ENCODE measurements at places on chromosomes 6 and 20.

- DNase-seq: no peak
These were observed 414.2 kb upstream of the SPTLC3 start for GRCh38 chr20:12594410-12595088.

- DNase-seq: no peak
These were observed 51.1 kb downstream of the MYLIP start for GRCh38 chr6:16179970-16180431.

DNA sequence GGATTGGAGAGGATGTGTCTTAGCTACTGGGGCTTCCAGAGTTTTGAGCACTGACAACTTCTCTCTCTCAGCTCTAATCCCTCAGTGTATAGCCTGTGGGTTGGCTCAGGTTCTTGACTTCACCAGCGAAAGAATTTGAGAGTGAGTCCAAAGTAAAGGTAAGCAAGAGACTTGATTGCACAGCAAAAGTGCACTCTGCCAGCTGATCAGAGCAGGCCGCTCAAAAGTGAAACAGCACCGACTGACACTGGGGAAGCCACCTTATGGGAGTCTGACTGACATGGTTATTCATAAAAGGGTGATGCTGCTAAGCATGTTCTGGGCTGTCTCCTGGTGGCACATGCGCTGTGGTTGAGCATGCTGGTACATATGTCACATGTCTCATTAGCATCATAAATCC is 389.5 kb downstream of the CBLN4 start:
- DNase-seq: no peak

DNA sequence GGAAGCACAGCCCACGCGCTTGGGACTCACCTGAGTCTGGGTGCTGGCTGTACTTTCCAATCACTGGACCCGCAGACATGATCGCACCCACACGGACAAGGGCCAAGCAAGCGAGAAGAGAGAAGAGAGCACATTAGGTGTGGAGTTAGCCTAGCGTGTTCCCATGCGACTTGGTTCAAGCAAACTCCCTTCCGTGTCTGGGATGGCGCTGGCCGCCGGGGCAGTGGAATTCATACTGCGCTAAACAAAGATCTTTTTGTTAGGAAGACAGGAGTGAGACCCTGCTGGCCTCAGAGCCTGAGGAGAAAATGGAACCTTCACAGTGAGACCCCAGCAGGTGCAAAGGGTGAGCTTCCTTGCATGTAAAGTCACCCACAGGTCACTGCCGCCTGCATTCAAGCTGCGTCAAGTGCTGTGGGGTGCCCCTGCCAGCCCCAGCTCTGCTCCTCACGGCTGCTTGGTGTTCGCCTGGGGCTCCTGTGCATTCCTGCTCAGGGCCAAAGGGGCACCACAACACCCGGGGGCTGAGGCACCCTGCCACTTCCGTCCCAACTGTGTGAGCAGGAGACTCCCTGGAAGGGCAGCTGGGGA is 26.4 kb downstream of the PSMG4 start:
- no peak for DNase-seq

DNA sequence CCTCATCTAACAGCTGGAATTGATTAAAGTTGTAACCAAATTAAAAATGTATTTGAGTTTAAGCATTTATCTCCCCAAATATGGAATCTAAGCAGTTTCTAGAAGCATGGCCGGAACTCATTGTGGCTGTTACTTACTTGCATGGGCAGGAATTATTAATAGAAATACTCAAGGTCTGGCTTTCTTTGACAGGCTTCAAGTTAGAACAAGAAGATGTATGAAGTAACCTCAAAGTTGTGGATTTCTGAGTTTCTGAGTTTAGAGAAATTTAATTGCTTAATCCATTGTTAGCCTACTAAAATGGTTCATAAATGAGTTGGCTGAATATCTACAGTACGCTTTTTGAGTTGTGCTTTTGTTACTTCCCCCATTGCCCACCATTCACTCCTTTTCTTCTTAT is 7.7 kb downstream of the CARMIL1 start:
- DNase-seq: no peak

GRCh38 chr20:63062188-63063140 is 55.7 kb upstream of the BHLHE23 start:
- no peak for DNase-seq

DNA sequence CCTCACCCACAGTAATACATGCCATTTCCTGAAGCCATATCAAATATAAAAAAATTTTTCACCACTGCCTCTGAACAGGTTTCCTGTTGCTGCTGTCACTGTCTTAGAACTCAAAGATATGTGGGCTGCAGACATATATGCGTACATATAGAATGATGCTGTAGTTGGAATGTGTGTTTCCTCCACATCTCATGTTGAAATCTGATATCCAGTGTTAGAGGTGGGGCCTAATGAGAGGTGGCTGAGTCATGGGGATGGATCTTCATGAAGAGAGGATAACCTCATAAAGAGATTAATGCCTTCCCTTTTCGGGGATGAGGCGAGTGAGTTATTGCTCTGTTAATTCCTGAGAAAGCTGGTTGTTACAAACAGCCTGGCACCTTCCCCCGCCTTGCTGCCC is 7.7 kb upstream of the SCP2D1 start:
- no peak for DNase-seq

DNA sequence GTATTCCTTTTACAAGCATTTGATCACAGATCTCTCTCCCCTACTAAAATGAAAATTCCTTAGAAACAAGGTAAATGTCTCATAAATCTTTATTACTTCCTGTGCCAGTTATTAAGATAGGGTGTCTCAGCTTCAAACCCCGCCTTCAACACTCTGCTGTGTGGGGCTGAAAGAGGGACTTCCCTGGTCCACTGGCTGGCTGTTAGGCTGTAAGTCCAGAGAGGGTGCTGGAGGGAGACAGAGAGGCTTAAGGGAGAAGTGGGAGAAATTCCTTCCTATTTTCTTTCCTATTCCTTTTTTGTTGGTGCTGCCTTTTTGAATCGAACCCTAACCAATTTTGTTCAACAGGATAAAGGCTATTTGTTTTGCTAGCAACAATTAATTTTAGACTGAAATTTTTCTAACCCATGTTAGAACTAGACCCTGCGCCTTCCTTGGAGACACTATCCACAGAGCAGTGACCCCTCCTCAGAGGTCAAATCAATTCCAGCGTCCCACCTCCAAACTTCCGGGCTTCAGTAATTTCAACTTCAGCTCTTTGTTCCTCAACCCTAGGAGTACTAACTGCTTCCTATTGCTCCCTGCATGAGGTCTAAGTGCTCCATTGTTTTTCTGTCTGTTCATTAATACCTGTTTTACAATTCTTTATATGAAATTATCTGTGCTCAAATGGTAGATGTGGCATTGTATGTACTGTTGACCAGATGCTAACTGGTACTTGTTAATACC is 207.5 kb upstream of the OPRM1 start:
- DNase-seq: no peak

DNA sequence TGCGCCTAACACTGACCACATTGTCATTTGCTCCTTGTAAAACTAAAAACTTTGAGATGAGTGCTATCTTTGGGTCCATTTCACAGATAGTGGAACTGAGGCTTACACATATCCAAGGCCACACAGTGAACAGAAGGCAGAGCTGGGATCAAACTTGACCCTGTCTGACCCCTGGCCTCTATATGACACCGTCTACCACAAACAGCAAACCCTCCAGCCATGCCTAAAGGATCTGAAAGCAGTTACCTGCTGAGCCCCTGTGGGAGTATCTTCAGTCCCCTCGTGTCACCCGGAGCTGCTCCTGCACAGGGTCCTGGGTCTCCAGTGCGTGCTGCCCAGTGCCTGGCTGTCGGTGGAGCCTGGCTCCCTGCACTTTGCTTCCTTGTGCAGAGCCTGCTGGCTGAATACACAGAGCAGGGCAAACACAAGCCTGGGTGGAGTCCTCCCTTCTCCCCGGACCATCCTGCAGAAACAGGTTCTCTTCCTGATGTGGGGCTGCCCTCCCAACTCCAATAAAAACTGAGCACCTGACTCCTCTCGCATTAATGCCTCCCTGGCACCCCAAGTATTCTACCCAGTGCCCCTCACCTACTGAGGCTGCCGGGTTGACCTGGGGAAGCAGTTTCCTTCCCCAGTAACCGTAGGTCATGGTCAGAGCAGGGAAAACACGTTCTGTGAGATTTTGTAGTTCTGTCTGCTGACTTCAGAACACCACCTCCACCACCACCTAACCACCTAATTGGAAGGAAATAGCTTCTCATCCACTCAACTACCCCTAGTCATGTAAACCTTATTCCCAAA is at the start of gene BCAS1:
TSS of gene BCAS1 (minus strand) at position 408 of the 801 bp plus-strand sequence. CDS start 11,876 bp downstream, outside the sequence.
- no peak for DNase-seq

DNA sequence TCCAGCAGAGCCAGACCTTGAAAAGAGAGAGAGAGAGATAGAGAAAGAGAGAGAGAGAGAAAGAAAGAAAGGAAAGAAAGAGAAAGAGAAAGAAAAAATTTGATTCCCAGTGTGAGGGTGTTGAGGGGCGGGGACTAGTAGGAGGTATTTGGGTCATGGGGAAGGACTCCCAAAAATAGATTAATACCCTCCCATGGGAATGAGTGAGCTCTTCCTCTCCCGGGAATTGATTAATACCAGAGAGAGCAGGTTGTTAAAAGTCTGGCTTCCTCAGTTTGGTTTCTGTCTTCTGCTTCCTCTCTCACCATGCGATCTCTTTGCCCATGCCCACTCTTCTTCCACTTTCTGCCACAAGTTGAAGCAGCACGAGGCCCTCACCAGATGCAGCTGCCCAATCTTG is 28.8 kb upstream of the CFAP206 start:
- no peak for DNase-seq

GRCh38 chr6:167091026-167091804 is 31.7 kb upstream of the CCR6 start:
- DNase-seq: no peak

- DNase-seq: no peak
These were observed 105.8 kb downstream of the SLX4IP start for GRCh38 chr20:10540636-10541493.

- no peak for DNase-seq
These were observed 27.0 kb downstream of the HECA start for GRCh38 chr6:139161817-139162284.

GRCh38 chr6:14925699-14926026 is 320.2 kb upstream of the JARID2 start:
- DNase-seq: no peak

DNA sequence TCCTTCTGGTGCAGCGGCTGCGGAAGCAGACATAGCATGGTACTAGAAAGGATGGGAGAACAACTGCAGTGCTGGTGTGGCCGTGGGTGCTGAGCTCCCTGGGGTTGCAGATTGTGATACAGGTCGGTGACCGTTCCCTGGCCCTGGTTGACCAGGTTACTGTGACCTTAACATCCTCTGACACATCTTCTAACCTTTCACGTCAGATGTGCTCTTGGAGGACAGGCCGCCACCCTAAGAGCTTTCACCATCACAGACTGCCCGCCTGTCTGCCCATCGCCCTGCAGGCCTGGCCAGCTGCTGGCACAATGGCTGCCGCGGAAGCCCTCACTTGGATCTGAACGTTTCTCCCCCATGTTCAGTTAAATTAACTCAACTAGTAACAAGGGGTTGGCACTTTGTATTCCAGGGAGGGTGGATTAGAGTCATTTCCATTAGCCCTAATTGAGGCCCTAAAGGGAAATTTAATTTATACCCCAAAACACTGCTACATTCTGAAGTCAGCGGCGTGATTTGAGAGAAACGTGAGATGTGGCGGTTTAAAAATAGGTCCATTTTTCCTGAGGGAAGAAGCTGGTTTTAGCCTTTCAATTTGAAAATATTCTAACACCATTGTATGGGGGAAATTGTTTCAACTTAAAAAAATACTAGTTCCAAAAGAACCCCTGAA is 443.9 kb upstream of the CDH4 start:
- DNase-seq: no peak

DNA sequence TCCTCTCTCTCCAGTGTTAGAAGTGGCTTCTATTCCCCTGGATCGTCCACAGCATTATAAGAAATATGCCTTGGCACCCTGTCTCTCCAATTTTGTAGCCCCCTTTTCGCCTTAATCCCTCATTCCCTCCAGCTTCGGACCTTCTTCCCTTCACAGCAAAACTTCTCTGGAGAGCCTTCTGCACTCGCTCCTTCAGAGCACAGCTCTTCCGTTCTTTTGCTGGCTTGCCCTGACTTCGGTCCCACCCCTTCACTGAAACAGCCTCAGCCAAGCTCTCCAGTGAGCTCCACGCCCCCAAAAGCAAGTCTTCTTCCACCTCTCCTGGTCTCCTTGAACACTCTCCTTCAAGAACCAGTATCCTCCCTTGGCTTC is 134.7 kb upstream of the RNF24 start:
- DNase-seq: no peak

GRCh38 chr6:64083261-64083660 is 447.7 kb downstream of the PHF3 start:
- no peak for DNase-seq

GRCh38 chr6:116354236-116354635 is 16.5 kb upstream of the DSE start:
- no peak for DNase-seq

- no peak for DNase-seq
These were observed 231.8 kb downstream of the SOD2 start for GRCh38 chr6:159461266-159461665.

Measured in DMS79 (cell line).